Activated naive CD8-positive, alpha-beta T cell treated with anti-CD3 and anti-CD28 coated beads, Interleukin-2, amount 10 ng/mL, durations not matched to agents 7 days and 5 days (primary cell): ENCODE measurements at places on chromosomes 3 and 15. TPM values are rescaled to one million over a fixed set of nuclear protein-coding genes. Genes with fewer than 3 reads are reported as not detected.

Gene LMAN1L
- total RNA-seq: 0.36 TPM

DNA sequence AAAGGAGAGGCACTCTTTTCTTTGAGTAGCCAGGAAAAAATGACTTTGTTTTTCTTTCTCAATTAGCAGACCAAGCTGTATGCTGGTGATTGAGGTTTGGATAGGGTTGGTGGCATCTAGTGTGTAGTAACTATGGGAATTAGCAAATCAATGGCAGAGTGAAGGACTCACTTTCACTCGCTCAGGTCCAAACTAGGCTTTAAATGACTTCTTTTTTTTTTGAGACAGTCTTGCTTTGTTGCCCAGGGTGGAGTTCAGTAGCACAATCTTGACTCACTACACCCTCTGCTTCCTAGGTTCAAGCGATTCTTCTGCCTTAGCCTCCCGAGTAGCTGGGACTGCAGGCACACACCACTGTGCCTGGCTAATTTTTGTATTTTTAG lies 35.9 kb downstream of the PRKCI start:
- no peak for DNase-seq

Gene TMPRSS7
- total RNA-seq: not detected

GRCh38 chr15:52005748-52006701 lies 13.0 kb upstream of the MAPK6 start:
- DNase-seq: no peak

DNA sequence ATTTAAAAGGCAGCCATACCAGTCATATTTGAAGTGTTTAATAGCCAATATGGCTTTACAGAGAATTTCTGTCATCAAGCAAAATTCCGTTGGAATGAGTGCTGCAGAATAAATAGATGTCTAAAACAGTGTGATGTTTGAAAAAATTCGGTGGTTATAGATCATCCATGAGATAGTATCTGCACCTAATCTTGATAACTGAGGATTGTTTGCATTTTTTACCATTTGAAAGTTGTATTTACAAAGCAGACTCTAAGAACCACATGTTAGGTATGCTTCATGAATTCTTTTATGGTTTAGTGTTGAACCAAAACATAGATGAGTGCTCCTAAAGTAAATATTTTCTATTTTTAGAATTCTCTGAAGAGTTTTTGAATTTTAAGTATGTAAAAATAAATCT lies 476.1 kb downstream of the NAALADL2 start:
- DNase-seq: no peak

Gene PEX5L
- not detected for total RNA-seq

Gene PTPRG
- not detected for total RNA-seq

DNA sequence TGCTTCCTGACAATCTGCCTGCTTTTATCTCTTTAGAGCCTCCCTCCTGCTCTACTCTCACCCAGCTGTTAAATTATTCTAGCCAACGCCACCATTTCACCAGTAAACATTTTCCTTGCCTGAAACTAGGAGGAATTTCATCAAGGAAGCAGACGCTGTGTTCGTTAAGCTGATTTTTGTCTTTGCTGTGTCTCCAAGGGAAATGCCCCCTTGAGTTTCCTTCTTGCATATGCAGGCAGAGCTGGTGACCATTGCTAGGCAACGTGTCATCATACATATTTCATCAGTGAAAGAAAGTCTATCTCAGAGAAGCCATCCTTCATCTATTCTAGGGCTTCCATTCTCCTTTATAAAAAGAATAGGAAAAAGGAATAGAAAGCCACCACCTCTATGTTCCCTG lies 87.0 kb upstream of the ST8SIA2 start:
- no peak for DNase-seq

DNA sequence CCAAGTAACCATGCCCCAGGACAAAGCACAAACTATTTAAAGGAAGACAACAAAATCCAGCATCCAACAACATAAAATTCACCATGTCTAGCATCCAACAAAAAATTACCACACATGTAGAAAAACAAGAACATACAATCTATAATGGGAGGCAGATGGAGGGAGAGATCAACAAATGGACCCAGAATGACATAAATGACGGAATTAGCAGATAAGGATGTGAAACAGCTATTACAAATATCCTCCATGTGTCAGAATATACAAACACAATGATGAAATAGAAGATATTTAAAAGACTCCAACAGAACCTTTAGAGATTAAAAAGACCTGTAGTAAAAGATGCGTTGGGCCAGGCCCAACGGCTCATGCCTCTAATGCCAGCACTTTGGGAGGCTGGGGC lies 10.8 kb downstream of the LYSMD4 start:
- DNase-seq: no peak

DNA sequence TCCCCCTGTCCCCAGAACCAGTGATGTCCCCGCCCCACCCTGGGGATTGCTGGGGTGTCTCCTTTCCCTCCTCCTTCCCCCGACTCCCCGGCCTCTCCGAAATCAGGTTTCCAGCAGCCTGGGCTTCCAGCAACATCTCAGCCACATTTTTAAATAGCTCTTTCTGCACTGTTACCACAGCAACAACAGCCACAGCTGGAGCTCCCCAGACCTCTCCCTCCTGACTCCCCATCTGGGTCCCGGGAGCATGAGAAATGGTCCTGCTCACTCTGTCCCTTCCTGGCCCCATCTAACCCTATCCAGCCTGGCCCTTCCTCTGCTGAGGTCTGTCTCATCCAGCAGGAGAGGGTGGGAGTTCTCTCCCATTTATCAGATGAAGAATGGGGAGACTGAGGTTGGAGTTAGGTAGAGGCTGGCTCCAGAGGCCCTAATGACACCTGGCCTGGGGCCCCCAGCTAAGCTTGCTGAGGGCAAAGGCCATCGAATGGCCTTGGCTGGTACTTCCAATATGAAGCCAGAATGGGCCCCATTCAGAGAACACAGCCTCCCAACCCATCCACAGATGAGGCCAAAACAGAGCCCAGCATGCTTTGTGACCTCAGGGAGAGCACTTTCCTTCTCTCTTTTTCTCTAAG lies 1.5 kb downstream of the CAMK1 start:
- no peak for DNase-seq

DNA sequence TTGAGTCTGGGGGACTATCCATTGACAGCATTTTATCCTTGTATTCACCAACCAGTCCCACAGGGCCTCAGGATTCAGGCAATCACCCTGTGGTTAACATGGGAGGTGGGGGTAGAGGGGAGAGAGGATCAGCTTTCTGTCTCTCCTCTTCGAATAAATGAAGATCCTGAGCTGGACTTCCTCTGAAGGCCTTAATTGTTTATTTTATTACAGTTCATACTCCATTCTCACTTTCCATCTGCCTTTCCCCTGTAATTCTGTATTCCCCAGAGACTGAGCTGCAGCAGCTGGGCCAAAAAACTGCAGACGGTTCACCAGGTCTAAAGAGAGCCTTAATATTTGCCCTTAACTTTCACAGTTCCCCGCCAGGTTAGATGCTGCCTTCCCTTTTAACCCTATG lies 11.9 kb downstream of the TAGLN3 start:
- no peak for DNase-seq

Gene CPN2
- total RNA-seq: not detected

DNA sequence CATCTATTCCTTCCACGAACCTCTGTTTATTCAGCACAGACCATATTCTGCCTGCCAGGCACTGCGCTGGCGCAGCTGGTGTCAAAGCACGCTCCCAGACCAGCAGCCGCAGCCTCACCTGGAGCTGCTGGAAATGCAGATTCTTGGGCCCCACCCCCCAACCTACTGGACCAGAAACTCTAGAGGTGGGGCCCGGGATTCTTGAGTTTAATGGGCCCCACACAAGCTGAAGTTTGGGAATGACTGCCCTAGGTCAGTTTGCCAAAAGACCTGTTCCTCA lies 7.0 kb downstream of the CHST13 start:
- no peak for DNase-seq

Gene GP9
- not detected for total RNA-seq

Gene GATA2
- total RNA-seq: not detected

Gene ASB14
- not detected for total RNA-seq

Gene CAND2
- 0.97 TPM for total RNA-seq

GRCh38 chr15:65778269-65778668 lies 13.8 kb downstream of the DENND4A start:
- no peak for DNase-seq

- DNase-seq: no peak
Measured at GRCh38 chr3:99970198-99970597, 144.1 kb downstream of the FILIP1L start.

Gene TRAT1
- total RNA-seq: 56.0 TPM

Gene GNAT1
- not detected for total RNA-seq

Gene WDR93
- not detected for total RNA-seq

GRCh38 chr15:74869372-74869725 lies 3.8 kb downstream of the SCAMP2 start:
- DNase-seq: no peak

DNA sequence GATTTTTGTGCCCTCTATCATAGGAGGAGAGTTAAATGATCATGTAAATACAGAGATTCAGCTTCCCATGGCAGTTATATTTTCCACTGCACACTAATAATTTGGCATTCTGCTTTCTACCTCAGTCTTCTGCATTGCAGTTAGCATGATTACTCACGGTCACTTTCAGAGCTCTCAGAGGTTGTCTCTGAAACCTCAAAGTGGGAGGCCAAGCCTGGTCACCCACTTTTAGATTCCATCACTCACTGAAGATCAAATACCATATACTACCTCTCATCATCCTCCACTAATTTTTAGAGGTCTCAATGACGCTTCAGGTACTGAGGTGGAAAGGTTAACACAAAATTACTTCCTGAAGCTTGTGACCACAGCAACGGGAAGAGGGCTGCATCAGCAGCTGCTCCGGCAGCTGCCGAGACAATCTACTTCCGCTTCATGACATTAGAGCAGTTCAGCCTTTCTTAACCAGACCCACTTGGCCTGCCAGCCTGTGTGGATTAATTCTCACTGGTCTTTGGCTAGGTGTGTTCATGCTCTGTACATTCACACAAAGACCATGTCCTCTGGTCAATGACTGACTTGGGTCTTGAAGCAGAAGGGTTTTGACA lies 416.4 kb upstream of the PDZRN3 start:
- no peak for DNase-seq

DNA sequence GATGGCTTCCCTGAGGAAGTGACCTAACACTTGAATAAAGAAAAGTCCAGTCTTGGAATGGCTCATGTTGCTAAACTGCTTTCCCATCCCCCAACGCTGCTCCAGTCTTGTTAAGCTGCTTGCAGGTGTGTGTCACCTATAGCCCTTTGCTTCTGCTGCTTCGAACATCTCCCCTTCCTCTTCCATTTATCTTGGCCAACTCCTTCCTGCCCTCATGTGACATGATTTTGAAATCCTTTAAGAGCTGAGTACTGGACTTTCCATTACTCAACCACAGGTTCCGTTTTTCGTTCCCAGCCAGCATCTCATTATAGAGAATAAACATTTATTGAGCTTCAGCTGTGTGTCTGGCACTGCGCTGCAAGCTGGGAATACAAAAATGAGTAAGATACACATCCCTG lies 1.7 kb downstream of the ATG7 start:
- no peak for DNase-seq

GRCh38 chr3:57689367-57690053 lies 3.4 kb downstream of the DENND6A start:
- DNase-seq: no peak

Gene EPHA6
- not detected for total RNA-seq
